Activated T-helper 1 cell treated with Interleukin-2 at 50 U/mL for 16 hours (primary cell): ENCODE measurements at places on chromosomes 5 and 9.

- no peak for DNase-seq
Observed at GRCh38 chr9:109310486-109310901, 10.4 kb downstream of the EPB41L4B start.

GRCh38 chr5:56963246-56963645 is 11.3 kb upstream of the MIER3 start:
- no peak for DNase-seq

GRCh38 chr5:170747357-170747756 is 36.2 kb upstream of the GABRP start:
- DNase-seq = no peak

GRCh38 chr9:99130069-99130468 is 25.2 kb downstream of the TGFBR1 start:
- no peak for DNase-seq

DNA sequence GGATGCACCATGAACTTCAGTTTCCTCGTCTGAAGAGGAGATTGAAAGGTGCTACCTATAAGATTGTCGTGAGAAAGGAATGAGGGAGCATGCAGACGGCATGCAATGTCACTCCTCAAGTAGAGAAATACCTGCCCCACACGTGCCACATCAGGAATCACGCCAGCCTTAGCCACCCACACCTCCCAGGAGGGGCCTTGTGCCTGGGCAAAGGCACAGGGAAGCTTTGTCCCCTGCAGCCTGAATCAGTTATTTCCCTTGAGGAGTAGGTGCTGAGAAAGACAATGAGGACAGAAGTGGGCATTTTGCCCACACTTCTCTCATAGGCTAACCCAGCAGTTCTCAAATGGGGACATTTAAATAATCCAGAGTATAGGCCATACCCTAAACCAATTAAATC is 31.0 kb downstream of the FSTL4 start:
- no peak for DNase-seq

GRCh38 chr5:134547999-134548658 is 22.7 kb downstream of the JADE2 start:
- DNase-seq = no peak

- no peak for DNase-seq
Observed at GRCh38 chr5:97089149-97089801, 53.1 kb downstream of the LIX1 start.

GRCh38 chr9:73685786-73686185 is 534.1 kb downstream of the ANXA1 start:
- no peak for DNase-seq

GRCh38 chr5:109723606-109724005 is 33.9 kb downstream of the MAN2A1 start:
- DNase-seq = no peak

DNA sequence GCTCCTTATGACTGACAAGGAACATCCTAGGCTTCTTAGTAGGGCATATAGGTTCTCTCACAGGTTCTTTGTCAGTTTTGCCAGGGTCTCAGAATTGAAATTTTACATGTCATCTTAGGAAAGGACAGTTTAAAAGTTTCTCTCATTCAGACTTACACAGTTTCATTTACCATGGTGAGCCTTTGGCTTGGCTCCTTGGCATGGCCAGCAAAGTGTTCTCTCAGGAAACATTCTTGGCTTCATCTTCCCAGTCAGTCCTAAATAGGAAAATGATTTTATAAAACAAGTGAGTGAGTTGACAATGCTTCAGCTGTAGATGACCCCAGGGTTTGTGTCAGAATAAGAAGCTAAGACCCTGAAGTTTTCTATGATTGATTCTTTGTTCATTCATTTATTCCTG is 191.6 kb downstream of the PCSK5 start:
- no peak for DNase-seq

- DNase-seq = no peak
Observed at GRCh38 chr5:159522841-159523240, 192.6 kb upstream of the IL12B start.

GRCh38 chr5:57895766-57896165 is 413.2 kb upstream of the ACTBL2 start:
- no peak for DNase-seq

- no peak for DNase-seq
Observed at GRCh38 chr5:119171686-119172085, 100.8 kb downstream of the DMXL1 start.

GRCh38 chr5:124160265-124160664 is 586.2 kb downstream of the ZNF608 start:
- no peak for DNase-seq

- no peak for DNase-seq
Observed at GRCh38 chr5:172646716-172647285, 5.7 kb downstream of the NEURL1B start.
